Brain pericyte (primary cell): ENCODE measurements at places on chromosomes 5 and 9.

GRCh38 chr5:149576021-149576420 is 5.3 kb upstream of the ARHGEF37 start:
- no peak for DNase-seq

- no peak for DNase-seq
Measured at GRCh38 chr5:89756955-89757354, 652.6 kb downstream of the CETN3 start.

GRCh38 chr9:129231022-129231739 is 53.1 kb upstream of the IER5L start:
- DNase-seq: no peak

- DNase-seq: no peak
Measured at GRCh38 chr9:132539096-132539495, 43.3 kb upstream of the BARHL1 start.

DNA sequence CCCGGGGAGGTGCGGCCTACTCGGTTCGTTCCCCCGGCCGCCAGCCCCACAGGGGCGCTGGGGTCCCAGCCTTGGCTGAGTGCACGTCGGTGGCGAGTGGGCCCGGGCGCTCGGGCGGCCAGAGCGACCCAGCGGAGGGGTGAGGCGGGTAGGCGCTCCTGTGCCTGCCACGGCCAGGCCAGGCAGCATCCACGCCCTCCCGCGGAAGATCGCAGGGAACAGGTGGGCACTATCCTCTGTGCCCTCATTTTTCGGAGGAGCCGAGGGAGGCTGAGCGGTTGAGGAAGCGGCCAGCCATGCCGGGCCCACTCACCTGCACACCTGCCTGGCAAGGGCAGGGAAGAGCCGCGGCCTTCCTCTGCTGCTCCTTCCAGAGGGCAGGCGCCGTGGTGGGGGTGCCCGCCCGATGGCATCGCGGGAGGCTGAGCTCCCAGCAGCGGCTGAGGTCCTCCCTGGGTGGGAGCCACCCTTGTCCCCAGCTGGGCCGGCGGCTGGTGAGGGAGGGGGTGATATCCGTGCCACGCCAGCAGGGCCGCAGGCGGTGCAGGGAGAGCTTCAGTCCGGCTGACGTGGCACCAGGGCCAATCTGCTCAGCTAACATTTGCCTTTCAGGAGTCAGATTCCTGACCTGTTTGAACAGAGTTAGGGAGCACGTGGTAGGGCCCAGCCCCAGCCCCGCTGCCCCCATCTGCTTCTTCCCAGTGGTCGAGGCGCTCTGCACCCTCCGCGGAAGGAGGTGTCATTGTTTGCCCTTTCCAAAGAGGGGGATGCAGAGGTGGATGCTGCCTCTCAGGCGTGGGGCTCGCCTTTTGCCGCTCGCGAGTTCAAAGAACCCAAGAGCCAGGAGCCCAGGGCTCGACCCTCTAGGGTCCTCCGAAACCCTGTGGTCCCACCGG is 1.6 kb upstream of the SEC16A start:
- no peak for DNase-seq

DNA sequence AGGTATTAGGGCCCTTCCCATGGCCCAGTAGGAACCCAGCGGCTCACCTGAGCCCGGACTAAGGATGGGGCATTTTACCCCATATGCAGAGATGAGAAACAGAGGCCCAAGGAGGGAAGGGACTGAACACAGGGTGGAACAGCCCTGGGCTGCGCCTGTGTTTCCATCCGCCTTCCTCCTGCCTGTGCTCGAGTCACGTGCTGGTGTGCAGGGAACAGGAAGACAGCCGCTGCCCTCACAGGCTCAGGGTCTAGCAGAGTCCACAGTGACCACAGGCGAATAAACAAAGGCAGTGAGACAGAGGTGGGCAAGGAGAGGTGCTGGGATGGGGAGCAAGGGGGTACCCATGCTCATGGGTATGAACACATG is 129.4 kb downstream of the C9orf50 start:
- DNase-seq: no peak

DNA sequence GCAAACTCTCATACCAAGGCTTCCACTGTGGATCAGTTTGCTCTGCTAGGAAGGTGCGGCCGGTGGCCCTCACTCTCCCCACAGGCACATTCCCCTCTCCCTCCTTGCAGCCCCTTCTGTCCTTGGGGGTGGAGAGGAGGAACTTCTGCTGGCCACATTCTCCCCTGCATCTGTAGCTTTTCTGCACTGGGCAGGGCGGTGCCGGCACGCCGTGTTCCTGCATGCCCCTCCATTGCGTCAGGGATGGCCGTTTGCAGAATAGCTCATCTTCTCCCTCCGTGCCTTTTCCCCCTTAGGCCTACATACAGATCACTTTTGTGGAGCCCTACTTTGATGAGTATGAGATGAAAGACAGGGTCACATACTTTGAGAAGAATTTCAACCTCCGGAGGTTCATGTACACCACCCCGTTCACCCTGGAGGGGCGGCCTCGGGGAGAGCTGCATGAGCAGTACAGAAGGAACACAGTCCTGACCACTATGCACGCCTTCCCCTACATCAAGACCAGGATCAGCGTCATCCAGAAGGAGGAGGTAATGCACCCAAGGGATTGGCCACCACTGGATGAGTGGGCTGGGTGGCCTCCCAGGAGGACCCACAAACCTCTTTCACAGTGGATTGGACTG is 231.5 kb downstream of the DOCK8 start:
- no peak for DNase-seq

DNA sequence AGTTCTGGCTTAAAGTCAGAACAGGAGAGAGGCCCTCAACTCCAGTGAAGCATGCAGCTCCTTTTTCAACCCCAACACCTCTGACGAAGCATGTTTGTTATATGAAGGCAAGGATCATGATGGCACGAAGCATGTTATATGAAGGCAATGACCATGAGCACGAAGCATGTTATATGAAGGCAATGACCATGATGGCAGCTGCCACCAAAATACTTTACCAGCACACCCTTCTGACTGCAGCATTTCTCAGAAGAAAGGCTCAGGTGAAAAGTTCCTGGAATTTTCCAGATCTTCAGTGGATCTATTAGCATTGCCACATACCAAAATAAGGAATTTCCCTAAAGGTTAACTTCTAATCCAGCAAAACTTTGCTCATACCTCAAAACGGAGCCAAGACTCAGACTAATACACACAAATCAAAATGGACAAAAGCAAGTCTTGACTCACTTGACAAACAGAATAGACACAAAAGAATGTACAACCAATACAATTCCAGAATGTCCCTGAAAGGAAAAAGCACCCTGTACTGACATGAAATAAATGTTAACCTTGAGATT is 217.4 kb downstream of the FANCC start:
- DNase-seq: no peak

DNA sequence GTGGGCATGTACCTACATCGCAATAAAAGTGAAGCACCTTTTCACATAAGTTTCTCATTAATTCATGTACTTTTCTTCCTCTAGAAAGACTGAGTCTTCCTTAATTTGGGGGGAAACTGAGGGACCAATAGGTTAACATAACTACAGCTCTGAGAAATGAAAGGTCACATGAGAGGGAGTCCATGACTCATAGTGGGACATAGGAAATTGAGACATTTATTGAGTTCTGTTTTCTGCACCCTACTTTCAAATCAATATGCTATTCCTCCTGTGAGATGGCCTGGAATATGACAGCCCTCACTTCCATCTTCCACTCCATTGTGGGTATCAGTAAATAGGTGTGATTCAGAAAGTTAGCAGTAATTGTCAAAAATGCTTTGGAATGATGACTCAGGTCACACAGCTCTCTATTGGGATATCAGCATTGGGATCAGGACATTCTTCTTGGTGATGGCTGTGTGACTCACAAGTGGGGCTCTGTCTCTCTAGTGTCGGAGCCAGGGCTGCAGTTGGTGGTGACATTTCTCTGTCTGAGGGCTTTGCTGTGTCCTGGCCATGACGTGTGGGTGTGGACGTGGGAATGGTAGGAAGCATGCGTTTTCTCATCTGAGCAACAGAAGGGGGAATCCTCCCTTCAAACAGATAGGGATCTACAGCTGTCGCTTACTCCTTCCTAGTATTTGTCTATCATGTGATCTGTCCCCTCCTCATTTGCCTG is 125.0 kb downstream of the TRIO start:
- DNase-seq: no peak

DNA sequence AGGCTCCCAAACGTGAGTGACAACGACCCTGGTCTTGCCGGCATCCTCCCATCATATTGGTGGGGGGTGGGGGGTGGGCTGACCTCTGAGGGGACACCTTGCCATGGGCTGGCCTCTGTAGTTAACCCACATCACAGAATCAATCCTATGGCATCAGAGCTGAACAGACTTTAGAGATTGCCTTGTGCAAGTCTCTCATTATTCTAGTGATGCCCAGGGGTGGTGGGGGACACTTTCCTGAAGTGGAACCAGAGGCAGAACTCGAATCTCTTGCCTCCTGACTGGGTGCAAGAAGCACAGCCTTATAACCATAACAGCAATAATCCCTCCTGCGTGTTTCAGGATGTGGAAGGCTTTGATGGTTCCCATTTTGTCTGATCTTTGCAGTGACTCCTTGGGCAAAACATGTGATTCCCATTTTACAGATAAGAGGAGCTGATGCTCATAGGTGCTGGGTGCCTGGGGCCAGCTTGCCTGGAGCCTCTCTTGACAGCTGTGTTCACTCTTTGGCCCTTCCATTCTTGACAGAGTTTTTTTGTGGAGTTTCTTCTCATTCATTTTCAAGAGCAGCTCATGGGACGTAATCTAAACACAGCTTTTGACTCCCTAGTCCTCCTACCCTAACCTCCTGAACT is 18.6 kb upstream of the PITX1 start:
- no peak for DNase-seq

DNA sequence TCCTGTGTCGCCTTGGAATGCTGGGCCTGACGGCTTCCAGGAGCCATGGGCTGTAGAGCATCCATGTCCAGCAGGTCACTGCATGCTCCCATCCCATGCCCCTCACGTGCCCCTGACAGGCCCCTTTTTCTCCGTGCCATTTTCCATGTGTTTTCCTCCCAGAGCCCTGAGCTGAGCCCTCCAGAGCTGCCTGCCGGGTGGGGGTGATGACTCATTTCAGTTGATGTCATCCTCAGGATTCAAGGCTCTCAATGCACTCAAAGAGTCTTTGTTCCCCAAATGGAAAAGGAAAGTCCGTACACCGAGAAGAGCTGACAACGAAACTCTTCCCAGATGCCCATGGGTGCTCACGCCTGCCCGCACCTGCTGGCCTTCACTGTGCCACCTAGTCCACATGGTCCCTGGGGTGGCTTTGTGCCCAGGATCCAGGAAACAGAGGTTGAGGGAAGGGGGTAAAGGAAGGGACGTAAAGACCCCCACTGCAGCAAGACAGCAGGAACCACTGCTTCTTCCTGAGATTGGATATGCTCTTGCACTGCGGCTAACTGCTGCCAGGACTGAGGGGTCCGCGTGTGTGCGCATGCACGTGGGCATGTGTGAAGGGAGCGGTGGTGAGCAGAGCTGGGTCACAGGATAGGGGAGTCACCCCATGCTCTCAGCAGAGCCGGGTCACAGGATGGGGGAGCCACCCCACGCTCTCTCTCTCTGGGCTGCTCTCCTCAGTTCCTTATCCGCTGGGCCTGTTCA is 27.6 kb downstream of the COL15A1 start:
- DNase-seq: no peak

- DNase-seq: no peak
Measured at GRCh38 chr5:155008669-155009068, 4.9 kb upstream of the KIF4B start.

- DNase-seq: no peak
Measured at GRCh38 chr5:54463713-54464112, 8.2 kb downstream of the HSPB3 start.

- DNase-seq: no peak
Measured at GRCh38 chr9:78559449-78559885, 262.5 kb downstream of the PSAT1 start.

- no peak for DNase-seq
Measured at GRCh38 chr9:114347675-114348074, 18.0 kb downstream of the ORM2 start.

DNA sequence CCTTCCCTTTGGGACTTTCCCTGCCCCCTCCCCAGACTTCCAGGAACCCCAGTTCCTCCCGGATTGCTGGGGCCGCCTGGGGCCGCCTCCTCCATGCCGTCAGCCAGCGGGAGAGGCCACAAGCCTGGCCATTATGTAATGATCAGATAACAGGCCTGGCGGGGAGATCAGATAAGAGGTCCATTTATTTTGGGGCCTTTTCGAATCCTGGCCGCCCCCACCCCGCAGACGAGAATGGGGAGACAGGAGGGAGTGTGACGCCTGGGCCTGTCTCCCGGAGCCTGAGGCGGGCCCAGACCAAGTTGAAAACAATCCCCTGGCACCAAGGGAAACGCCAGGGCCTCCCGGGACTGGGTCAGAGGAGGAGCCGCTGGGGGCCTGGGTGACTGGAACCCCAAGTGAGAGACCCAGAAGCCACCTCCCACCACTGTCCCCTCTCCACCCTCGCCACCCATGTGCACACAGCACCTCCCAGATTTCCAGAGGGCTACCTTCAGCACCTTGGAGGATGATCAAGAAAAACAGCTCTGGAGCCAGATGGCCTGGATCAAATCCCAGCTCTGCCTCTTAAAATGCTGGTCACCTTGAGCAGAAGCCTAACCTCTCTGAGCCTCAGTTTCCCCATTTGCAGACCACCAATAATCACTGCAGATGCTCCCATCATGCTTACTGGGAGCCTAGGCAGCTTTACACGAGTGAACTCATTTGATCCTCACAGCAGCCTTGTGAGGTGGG is 7.8 kb downstream of the ENG start:
- DNase-seq: no peak

- no peak for DNase-seq
Measured at GRCh38 chr9:125126019-125126746, 17.1 kb downstream of the SCAI start.

DNA sequence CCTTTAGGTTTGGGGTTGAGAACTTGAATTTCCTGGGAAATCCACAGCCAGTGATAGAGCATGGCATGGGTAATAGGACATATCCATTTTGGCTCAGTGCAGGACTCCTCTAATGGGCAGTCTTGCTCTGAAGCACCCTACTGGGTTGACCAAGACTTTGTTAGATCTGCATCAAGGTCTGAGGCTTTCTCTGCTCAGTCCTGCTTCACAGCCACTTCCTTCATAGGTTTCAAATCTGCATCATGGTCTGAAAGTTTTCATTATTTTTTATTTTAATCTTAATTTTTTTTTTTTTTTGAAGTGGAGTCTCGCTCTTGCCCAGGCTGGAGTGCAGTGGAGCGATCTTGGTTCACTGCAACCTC is 36.5 kb downstream of the KIF2A start:
- no peak for DNase-seq

DNA sequence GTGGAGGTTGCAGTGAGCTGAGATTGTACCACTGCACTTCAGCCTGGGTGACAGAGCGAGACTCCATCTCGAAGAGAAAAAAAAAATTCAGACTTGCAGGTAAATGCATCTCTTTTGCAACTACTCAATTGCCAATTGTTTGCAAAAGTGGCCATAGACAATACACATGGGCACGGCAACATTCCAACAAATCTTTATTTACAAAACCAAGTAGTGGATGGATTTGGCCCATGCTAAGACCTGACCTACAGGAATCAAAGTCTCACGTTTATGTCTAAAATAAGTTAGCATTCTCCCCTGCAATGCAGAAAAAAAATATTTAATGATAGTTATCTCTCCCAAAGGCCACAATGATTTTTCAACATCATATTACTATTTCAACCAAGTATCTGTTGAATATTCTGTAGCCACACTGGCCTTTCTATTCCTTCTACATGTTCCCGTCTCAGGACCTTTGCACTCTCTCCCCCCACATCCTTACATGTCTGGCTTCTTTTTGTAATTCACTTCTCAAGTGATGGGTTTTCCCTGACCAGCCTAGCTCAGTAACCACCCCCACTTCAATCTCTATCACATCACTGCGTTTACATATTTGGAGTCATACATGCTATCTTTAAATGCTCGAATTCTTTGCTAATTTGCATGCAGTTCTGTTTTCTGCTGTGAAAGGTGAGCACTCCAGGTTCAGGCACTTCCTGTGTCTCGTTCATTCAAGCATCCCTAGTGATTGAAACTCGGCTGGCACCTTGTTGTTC is 54.2 kb downstream of the FNBP1 start:
- DNase-seq: no peak
